ENCODE measurements at places on chromosomes 7 and 10.

DNA sequence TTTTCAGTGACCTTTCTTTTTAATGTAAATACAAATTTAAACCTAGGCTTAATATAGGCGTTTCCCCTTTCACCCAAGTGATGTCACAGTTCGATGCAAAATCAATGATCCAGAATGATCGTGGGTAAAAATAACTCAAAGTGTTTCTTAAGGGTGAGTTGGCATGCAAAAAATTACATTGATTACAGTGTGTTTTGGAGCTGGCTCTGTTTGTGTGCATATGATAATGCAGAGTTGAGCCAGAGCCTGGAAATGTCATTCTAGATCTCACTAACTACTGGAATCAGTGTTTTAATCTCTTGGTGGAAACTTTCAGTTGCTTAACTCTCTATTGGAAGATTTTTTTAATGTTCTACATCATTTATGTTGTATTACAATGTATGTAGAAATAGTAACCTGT lies 72.5 kb upstream of the MXI1 start:
- DNase-seq = no peak

DNA sequence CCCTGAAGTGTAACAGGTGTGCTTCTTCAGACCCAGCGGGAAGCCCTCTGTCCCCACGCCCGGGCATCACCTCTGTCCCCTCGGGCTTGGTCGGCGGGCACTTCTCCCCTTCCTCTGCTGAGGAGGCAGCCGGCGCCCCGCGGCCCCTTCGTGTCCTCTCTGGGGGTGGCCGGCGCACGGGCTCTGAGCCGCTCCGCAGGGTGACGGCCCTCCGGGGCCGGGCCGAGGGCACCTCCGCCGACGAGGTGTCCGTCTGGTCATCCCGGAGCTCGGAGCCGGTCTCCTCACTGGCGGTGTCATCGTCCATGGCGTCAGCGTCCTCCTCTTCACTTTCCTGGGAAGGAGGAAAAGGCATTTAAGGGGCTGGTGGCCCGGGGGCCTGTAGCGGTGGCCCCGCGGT lies 239.0 kb downstream of the SFMBT2 start:
- DNase-seq = no peak

- DNase-seq = no peak
Measured at GRCh38 chr10:14309593-14309992, 21.1 kb downstream of the FRMD4A start.

GRCh38 chr10:105063796-105064195 lies 422.7 kb downstream of the SORCS3 start:
- no peak for DNase-seq

- DNase-seq = no peak
Measured at GRCh38 chr7:84248267-84248666, 53.7 kb upstream of the SEMA3A start.

GRCh38 chr7:120609136-120609753 lies 248.7 kb downstream of the TSPAN12 start:
- no peak for DNase-seq

DNA sequence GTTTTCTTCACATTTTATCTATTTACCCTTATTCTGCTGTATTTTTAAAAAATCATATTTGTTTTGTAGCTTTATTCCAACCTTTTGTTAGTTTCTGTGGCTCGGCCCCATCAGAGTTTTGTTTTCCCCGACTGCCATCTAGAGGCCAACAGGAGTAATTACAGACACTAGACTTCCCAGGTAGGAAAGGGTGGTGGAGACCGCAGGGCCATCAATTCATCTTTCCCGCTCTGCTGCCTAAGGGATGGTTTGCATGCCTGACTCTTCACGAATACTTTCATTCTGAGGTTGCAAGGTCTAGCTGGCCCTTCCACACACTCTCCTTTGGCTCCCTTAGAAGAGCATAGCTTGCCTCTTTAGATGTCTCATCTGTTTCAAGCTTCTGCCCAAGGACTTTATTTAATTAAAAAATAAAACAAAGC lies 38.3 kb downstream of the LYZL2 start:
- DNase-seq = no peak

- DNase-seq = no peak
Measured at GRCh38 chr10:22319547-22319979, 1.3 kb upstream of the BMI1 start.

DNA sequence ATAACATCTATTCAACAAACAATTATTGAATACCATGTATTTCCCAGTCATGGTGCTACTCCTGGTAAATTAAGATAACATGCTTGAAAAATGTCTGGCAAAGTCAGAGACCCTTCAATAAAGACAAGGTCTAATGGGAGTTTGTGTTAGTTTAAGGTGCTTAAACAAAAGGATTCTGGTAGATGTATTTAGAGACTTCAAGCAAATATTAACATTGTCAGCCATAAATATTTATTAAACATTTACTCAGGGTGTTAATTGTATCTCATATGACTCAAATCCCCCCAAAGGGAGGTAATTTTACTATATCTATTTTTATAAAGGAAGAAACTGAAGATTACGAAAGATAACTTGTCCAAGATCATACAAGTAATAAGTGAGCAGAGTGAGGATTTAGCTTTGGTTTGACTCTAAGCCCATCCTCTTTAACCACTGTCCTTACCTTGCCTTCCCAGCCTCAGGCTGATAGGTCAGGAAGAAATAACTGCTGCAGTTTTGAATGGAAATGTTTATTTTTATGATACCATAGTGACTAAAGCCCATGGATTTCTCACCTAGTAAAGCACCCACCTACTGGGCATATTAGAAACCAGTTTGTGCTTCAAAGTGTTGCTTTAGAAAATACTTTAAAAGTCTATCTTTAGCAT lies 215.4 kb downstream of the COBL start:
- no peak for DNase-seq

GRCh38 chr7:151005566-151005965 lies 14.7 kb downstream of the NOS3 start:
- DNase-seq = no peak

DNA sequence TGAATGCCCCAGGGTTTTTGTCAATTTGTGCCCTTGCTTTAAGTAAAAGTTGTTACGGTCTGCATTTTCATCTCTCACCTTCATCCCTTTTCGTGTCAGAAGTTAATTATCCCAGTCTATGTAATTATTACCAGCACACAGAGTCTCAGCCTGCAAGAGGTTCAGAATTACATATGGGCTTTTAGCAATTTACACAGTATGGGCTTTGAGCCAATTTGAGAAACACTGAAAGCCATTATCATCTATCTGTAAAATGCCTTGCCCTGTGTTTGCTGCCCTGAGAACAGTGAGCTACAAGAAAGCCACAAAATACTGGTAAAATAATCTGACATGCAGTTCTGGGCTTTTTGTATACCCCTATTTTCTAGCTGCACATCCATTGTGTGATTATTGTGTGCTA lies 125.6 kb upstream of the STEAP4 start:
- no peak for DNase-seq

GRCh38 chr7:98826387-98826786 lies 43.4 kb downstream of the TMEM130 start:
- no peak for DNase-seq

GRCh38 chr7:50367570-50367969 lies 63.1 kb downstream of the IKZF1 start:
- DNase-seq = no peak

DNA sequence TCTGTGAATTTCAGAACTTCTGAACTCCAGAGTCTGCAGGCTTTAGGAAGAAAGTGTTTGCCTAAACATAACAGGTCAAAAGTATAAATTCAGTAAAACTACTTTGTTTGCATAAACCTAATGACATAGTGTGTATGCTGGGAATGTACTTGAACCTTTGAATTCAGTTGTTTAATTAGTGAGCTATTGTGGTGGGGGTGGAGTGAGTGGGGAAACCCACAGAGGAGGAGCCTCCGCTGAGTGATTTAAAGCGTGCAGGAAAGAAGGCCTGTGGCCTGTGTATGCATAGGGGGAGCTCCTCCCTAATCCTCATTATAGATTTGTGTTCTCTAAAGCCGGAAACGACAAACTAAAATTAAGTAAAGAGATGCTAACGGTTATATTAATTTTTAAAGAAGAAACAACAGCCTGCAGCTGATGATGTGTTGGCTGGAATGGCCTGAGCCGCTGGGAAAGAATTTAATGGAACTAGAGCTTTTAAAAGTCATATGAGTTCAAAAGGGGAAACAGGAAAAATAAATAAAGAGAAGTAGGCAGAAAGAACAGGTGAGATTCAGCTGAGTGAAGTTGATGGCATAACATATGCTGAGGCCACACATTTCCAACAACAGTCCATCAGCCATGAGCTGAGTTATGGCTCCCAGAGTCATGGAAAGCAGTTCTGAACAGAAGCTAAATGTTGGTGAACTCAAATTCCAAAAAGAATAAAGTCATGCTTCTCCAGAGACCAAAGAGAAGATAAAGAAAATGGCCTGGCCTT lies 595.0 kb downstream of the GRM8 start:
- DNase-seq = no peak

Measured in non-pigmented ciliary epithelial cell (primary cell).